Suppressor macrophage (primary cell): ENCODE measurements at places on chromosomes 6 and 20.

GRCh38 chr20:17635332-17636244, 46.5 kb downstream of the RRBP1 start:
- DNase-seq, result no peak

DNA sequence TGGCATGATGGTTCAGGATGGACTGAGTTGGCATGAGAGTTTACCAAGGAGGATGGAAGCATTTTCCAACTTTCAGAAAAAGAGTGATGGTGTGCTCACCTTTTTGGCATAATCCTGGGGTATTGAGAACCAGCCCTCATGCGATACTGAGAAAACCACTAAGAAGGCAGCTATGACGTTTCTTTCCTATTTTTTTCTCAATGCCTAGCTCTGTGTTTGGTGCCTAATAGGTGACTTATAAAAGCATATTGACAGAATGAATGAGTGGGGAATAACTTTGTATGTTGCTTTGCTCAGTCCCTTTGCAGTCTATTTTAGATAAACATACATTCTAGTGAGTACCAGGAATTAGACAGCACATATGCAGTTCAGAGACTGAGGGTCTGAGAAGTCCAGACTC, 816.3 kb downstream of the DHX35 start:
- DNase-seq, result no peak

DNA sequence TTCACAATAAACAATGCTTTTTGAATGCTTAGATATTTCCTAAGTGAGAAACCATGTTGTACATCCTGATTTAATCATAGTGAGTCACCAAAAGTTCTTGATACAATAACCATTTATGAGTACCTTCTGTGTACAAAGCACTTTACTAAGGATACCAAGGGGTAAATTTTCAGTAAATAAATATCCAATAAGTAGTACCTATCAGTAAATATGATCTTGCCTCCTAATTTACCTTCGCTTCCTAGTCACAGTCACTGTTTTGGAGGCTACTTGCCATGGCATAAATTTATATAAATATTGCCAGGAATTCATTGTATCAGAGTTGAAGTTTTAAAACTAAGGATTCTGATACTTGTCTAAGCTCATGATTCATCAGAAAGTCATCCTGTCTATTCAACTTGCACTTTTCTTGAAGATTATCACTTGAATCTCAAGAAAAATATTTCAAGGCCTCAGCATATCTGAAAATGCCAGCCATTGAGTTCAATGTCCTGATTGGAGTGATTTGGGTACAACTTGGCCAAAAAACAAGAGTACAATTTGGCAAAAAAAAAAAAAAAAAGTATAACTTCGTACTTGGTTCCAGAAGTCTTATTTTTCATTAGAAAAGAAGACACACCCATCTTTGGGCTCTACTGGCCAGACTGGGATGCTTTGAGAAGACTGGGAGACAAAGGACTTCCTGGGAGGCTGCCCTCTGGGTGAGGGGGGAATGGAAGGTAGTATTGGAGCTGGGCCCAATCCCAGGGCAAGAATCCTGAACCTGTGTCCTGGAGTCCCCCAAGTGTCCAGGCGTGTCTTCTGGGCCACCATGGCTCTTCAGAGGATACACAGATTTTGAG, 32.8 kb downstream of the RAB22A start:
- DNase-seq, result no peak

DNA sequence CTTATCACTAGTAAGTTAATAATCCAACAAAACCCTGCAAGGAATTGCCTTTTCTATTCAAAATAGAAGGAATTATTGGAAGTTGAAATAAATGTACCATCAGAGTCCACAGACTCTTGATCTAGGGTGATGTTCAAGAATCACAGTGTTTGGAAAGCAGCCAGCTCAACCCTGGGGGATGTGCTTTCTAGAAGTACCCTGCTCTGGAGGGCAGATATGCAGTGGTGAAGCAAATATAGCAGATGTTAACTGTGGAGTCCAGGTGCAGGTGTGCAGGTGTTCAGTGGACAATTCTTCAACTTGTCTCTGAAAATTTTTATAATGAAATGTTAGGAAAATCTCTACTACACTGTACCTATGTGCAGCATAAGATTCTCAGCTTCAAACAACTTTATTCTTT, 9.1 kb upstream of the INSM1 start:
- no peak for DNase-seq

DNA sequence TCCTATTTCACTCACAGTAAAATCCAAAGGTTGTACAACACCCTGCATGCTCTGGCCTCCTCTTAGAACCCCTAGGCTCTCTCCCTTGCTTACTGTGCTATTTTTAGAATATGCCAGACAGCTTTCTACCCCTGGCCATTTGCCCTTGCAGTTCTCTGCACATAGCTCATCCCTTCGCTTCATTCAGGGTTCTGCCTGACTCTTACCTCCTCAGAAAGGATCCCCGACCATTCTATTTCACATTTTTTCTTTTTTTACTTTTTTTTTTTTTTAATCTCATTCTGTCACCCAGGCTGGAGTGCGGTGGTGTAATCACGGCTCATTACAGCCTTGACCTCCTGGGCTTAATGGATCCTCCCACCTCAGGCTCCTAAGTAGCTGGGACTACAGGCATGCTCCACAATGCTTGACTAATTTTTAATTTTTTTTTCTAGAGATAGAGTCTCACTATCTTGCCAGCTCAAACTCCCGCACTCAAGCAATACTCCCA, 33.6 kb downstream of the COMMD7 start:
- DNase-seq, result no peak

- DNase-seq, result no peak
Measured at GRCh38 chr20:58619077-58619863, 31.8 kb upstream of the STX16 start.

DNA sequence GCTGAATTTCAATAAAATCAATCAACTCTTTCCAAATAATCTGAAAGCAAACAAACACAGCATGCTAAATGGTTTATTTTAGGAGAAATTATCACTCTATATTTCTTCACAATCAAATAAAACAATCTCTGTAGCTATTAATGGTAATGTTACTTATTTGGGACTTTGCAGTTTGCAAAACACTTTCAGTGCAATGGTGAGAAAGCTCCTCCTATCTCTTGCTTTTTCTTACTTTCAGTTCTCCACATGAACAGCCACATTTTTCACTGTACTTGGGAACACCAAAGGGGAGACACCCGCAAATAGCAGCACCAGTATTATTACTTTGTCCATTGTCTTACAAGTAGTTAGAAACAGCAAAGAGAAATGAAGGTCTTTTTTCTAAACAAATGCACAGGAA, 92.4 kb downstream of the DST start:
- no peak for DNase-seq

- peak; percentile 18 for DNase-seq
Measured at GRCh38 chr20:62219992-62220665, at the start of gene HRH3. TSS of gene HRH3 (minus strand) at chr20:62220278. CDS start at chr20:62219970, 308 bp downstream.

DNA sequence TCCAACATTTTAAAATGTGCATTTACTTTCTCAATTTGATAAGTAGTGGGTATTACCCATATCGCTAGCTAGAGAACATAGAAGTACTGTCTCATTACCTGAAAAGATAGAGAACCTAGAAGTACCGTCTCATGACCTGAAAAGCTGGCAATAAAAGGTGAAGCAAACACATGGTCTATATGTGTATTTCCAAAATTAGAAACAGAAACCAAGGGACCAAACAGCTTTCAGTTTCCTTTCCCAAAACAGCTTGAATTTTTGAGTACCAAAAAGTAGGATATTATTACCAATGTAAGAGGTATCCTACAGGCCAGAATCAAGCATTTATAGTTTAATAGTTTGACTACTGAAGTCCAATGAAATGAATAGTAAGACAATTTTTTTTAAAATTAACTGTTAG, 77.2 kb downstream of the KIF13A start:
- DNase-seq, result no peak

DNA sequence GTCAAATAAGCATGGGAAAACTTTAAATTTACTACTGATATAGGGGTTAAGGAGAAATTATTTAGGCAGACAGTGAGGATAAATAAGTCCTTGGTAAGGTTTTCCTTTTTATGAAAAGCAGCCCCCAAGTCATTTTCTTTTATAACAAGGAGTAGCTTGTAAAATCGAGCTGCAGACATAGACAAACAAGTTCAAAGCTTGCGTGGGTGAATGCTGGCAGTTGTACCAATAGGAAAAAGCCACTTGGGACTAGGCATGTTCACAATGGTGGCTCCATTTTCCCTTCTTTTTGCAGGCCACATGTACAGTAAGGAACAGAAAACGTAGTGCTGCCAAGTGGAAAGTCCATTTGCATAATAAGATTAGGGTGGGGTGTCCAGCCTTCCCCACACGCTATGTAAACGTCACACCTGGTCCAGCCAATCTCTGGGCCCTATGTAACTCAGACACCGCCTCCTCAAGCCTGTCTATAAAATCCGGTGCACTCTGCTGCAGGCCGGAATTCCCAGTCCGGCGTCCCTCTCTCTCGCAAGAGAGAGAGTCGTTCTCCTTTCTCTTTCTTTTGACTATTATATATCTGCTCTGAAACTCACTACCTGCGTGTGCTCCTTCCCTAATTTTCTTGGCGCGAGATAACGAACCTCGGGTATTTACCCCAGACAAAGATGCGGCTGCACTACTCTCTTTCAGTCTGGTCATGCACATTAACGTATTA, 217.1 kb upstream of the MAN1A1 start:
- no peak for DNase-seq

DNA sequence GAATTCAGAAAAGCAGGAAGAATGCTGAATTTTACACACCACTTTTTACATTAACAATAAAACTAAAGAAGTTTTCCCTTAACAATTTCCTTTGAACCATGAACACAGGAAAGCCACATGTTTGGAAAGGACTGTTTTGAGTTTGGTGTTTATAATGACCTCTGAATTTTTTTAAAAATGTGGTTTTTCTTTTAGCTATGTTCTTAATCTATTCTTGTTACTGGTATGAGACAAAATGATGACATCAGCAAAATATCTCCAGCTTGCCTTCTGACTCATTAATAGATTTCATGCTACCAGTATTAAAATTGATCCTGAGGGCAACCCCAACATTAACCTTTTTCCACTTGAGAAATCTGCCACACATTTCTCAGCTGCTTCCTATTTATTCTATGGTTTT, 217.5 kb upstream of the THEMIS start:
- no peak for DNase-seq

DNA sequence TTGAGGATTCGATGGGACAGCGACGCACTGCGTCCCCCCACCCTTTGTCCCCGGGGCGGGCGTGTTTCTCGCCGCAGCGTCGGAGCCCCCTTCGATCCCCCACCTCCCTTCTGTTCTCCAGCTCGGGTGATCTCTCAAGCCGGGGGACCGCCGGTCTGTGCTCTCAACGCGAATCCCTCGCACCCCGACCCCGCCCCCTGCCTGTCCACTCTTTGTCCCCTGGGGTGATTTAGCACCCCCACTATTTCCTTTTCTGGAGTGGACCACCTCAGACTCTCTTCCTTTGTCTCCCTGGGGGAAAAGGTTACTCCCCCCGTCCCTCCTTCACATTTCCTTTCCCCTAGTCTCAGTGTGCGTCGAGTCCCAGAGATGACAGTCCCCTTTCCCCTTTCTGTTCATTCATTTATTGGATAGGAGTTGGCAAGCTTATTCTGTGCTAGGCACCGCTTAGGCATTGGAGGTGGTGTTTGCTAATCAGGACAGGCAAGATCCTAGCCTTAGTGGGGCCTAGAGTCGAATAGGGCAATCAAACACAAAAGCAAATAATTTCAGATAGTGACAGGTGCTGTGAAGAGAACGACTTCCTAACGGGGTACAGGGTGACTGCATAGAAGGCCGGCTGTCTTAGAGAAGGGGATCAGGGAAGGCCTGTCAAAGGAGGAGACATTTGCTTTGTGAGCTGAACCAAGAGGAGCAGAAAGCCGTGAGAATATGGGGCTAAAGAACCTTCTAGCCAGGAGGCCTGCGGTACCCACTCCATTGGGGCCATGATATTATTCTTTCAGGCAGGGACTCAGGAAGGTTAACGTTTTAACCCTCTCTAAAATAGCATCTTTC, 741 bp downstream of the PTPN1 start:
- peak; percentile 37 for DNase-seq

DNA sequence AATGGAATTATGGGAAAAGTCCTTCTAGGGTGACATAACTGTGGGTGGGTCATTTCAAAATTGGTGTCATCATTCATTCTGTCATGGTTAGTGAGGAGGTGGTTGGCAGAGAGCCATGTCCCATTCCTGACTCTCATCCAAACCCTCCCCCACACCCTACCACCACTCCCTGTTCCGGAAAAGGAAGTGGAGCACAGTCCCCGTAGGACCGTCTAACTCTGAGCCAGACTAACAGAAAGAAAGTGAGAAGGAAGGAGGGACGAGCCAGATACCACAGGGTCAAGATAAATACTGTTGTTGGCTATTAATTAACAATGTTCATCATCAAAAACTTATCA, 4.8 kb downstream of the TRIM10 start:
- DNase-seq, result peak; percentile 61

GRCh38 chr20:60669211-60669610, 582.9 kb upstream of the CDH4 start:
- DNase-seq, result no peak

- peak; percentile 84 for DNase-seq
Measured at GRCh38 chr20:64038565-64039292, 2.7 kb downstream of the C20orf204 start.

GRCh38 chr6:144722154-144722737, 437.1 kb downstream of the UTRN start:
- peak; percentile 8 for DNase-seq

GRCh38 chr6:33935439-33936080, 131.8 kb upstream of the MLN start:
- DNase-seq, result no peak

GRCh38 chr6:37809197-37809543, 10.4 kb upstream of the ZFAND3 start:
- DNase-seq, result no peak

DNA sequence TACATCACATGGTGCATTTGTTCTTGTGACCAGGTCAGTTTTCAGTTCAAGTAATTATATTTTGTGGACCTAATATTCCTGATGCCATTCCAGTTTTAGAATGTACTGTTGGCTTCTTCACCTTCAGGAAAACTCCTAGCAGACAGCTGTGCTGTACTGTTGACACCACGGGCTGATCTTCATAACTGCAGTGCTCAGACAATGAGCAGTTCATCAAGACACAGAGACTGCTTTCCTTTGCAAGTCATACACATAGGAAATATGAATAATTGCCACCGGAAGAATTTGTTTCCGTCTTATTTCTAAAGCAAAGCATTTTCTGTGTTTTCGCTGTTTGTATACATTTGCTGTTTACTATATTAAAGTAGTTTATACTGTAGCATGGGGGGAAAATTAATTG, 89.8 kb downstream of the C6orf118 start:
- DNase-seq, result no peak

DNA sequence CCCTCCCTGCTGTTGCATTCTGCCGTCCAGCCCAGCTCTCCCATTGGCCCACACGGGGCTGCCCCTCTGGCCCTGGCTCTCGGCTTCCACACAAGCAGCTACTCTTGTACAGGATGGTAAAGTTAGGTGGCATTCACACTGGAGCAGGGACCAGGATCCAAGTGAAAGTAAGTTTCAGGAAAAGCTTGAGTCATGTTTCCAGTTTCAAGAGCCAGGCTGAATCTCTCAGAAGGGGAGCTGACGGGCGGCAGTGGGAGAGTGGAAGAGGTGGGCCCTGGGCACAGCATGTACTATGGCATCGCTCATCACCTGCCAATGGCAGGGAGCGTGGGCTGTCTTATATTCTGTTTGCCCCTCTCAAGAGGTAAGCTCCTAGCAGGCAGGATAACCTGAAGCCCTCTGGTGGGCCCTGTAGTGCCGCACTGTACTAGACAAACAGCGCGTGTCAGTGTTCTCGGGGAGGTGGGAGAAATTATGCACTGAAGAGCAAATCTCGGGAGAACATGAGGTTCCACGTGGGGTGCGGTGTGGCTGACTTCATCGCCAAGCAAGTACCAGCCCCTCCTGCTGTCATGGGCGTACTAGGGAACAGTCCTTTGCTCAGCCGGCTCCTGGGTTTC, 241.5 kb downstream of the NRN1 start:
- DNase-seq, result no peak

- no peak for DNase-seq
Measured at GRCh38 chr20:62350098-62350628, 16.9 kb downstream of the LAMA5 start.
